AG09309 (cell line): ENCODE measurements at places on chromosomes 5 and 9.

- DNase-seq, result no peak
Observed at GRCh38 chr5:102547141-102548035, 48.6 kb upstream of the SLCO6A1 start.

DNA sequence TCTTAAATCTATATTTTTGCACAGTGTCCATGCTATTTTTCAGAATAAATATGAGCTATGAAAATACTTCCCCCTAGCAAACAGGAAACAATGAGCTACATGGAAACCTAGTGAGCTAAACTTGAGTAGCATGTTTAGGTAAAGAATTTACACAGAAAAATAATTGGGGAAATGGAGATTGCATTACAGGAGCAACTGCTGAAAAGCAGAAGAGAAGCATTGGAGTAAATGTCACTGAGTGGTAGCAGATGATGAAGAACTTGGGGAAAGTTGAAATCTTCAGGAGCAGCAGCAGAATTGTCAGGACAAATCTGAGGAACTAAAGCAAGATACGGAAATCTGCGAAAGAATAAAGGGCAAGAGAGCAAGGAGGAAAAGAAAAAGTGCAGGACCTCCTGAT lies 610.3 kb downstream of the TLE1 start:
- DNase-seq, result no peak

- no peak for DNase-seq
Observed at GRCh38 chr9:100720922-100721321, 143.0 kb downstream of the CAVIN4 start.

DNA sequence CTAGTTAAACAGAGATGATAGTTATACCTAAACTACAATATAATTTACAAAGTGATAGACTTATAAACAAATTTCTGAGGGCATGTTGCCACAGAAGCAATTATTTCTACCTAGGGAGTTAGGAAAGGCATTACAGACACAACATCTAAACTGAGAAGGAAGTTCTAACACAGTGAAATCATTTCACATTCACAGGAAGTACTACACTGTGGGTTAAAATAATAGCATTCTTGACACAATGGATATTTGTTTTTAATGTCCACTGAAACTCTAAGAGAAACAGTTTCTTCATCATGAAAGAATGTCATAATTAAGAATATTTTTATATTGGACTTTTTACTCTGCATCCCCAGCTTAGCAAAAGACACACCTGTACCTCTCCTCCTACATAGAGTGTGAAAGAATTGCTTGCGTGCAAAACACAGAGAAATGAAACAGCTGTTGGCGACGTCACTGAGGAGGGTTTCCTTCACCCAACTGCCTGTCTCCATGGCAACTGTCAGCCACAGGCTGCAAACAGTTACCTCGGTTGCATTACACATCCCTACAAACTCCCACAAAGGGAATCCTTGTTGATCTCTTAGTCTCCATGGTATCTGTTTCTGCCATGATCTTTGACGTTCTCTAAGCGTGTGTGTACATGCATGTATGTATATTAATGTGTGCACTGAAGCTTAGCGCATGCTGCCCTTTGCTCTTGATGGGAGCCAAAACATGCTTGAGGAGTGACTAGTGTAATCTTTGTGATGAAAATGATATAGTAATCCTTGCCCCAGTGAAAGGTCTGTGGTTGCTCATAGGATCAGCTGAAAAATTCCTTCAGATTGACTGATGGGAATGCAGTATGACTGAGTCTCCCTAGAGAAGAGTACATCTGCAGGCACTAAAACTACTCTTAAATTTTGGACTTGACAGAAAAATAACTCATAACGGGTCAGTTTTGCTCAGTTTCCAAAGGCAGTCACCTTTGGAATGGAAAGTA lies 168.5 kb downstream of the ACTL7B start:
- DNase-seq, result peak; percentile 65

DNA sequence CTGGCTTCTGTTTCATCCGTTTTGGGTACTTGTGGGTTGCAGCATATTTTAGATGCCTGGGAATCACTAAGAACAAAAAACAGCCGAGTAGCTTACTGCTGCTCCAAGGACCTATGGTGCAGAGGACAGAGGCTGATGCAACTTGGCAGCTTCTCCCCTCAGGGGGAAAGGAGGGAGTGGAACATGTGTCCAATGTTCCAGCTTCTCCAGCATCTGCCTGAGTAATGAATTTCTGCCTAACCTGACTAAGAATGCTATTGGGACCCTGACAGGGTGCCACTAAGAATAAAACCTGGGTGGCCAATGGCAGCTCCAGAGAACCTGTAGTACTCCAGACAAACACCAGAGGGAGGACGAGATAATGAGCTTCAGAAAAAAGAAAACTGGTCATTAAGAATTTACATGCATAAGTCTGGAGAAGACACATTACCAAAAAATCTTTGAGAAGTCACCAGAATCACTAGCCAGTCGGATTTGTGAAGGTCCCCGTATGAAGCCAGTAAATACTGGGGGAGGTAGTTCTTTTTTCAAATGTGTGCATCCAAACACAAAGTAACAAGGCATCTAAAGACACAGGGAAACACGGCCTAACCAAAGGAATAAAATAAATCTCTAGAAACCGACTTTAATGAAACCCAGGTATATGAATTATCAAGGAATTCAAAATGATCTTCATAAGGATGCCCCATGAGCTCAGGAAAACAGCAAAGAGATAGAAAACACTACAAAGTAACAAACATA lies 293.5 kb downstream of the HINT1 start:
- DNase-seq, result peak; percentile 28

DNA sequence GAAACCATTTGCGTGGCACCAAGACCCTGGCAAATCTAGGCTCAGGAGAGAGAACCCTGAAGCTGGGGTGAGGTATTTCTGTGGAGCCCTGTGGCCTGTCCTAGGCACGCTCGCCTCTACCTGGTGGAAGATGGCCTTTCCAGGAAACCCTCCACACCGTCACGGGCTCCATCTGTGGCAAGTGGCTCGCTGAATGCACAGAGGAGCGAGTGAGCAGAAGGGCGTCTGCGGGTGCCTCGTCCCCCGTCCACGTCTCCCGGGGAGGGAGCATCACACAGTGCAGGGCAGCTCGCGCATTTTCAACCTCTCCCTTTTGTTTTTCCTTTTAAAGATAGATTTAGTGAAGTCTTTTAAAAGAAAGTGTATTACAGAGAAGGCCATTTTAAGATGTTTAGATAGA lies 25.3 kb upstream of the RASGEF1C start:
- no peak for DNase-seq

- DNase-seq, result no peak
Observed at GRCh38 chr5:147751156-147751830, 31.2 kb downstream of the JAKMIP2 start.

GRCh38 chr9:137034039-137034708 lies 2.3 kb upstream of the FUT7 start:
- DNase-seq, result no peak

GRCh38 chr5:100517301-100517974 lies 17.7 kb upstream of the FAM174A start:
- DNase-seq, result no peak

DNA sequence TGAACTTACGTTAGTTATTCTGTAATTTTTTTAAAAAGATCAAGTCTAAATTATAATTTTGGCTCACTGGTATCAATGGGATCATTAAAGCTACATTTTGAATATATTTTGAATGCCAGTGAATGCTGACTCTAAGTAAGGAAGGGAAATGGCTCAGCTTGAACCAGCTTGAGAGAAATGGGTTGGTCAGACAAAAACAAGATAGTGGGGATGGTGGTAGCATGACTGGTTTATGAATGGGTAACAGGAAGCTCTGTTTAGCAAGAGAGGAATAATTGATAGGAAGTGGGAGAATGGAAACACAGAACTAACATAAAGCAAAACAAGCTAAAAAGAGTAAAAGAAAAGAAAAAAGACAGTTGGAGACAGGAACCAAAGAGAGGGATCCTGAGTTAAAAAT lies 220.2 kb downstream of the ADAMTS6 start:
- DNase-seq, result no peak

DNA sequence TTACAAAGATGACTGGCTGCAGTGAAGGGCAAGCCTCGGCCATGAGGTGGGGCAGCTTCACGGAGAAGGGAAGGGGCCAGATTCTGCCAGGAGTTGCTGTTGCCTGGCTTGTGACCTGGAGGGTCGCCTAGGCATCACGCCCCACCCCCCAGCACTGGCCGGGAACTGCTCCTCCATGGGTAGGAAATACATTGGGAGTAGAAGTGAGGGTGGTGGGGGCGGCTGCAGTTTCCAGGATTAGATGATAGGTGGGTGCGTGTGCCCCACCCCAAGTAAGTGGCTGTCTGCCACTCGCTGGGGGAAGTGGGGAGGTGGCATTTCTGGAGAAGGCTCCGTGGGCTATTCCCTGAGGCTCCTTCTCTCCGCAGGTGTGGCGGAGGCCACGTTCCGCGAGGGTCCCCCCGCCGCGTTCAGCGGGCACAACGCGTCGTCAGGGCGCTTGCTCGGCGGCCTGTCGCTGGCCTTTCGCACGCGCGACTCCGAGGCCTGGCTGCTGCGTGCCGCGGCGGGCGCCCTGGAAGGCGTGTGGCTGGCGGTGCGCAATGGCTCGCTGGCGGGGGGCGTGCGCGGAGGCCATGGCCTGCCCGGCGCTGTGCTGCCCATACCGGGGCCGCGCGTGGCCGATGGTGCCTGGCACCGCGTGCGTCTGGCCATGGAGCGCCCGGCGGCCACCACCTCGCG lies 16.9 kb downstream of the CRB2 start:
- DNase-seq, result no peak
